Prostate gland (tissue), 2 donors: ENCODE measurements at places on chromosomes 3 and 15. TPM values are rescaled to one million over a fixed set of nuclear protein-coding genes. Genes with fewer than 3 reads are reported as not detected.

The TFG gene
- total RNA-seq = 80.6 TPM

The GASK1A gene
- 17.5 TPM for total RNA-seq

The PDHB gene
- total RNA-seq = 129 TPM

The OXNAD1 gene
- total RNA-seq = 16.3 TPM

The GPR149 gene
- not detected for total RNA-seq

The STRIT1 gene
- 4.9 TPM for total RNA-seq

The FLNB gene
- total RNA-seq = 331 TPM
